IMR-90 (cell line): ENCODE measurements at places on chromosomes 6 and 20.
A peak's percentile ranks its signal among the peaks of the same experiment; 100 is the strongest.

GRCh38 chr6:11093376-11093625, 333 bp upstream of the SMIM13 start:
- no peak for DNase-seq

DNA sequence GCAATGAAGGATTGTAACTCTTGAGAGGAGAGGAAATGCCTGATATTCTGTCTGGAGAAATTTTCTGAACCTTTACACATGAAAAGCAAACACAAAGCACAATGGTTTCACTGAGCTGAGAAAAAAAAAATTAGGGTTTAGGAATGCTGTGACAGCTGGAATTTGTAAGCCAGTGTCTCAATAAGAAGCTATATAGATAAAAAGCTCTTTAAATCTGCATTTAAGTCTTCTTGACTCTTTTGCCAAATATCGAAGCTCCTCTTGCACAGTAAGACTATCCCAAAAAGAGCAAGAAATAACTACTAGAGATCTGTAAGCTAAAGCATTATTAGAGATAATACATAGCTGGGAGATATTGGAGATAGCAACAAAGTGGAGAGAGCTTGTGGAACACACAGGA, 1334.0 kb upstream of the CITED2 start:
- DNase-seq: no peak

DNA sequence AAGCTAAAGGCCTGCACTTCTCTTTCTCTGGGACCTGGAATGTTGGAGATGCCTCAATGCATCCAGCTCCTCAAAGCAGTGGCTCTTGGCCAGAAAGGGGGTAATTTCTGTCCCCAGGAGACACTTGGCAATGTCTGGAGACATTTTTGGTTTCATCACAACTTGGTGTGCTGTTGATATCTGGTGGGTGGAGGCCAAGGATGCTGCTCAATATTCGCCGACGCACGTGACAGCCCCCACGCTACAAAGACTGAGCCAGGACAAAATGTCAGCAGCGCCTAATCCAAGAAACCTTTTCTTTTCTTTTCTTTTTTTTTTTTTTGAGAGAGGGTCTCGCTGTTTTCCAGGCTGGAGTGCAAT, 79.8 kb downstream of the SULF2 start:
- no peak for DNase-seq

DNA sequence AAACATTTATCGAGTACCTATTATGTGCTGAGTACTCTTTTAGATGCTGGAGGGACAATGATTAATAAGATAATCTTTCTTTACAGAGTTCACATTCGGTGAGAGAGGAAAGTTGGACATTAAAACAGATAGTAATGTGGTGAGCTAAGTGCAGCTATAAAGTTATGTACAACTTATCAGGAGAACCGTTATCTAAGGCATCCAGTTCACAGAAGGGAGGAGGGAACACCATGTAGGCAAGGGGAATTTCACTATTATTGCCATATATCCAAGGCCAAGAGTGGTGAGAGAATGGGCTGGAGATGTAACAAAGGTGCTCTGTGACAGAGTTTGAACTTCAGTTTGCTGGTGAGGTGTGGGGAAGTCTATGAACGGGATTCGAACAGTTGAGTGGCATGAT, 105.8 kb downstream of the CARMIL1 start:
- peak; percentile 4 for DNase-seq

DNA sequence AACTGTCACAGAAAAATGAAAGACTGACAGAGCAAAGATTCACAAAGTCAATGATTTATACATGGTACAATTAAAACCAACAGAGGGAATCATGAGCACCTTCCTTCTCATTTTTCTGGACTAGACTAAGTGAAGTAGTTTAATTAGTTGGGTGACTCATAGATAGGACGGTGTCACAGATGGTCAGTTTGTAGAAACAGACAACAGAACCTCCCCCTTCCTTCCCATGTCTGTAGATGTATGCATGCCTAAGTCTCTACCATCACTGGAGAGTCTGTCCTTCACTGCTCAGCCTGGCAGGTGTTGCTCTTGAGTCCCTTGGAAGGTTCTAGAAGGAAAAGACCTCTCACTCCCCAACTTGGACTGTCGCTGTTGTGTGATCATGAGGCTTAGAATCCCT, 75.4 kb upstream of the EEF1E1 start:
- DNase-seq: peak; percentile 48

DNA sequence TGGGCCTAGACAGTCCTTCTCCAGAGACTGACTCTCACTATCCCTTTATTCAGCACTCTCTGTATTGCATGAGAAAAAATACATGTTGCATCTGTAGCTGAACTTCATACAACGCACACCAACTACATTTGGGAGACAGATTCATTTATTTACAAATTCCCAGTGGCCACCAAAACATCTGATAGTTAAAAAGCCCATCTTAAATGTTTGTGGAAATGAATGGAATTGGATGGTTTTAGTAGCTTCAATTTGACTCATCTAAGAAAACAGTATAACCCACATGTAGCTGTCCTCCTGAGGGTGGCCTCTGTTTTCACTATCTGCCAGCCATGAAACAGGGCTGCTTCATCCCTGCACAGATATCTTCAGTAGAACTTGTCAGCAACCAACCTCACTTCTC, 116.3 kb downstream of the PCSK2 start:
- DNase-seq: no peak

DNA sequence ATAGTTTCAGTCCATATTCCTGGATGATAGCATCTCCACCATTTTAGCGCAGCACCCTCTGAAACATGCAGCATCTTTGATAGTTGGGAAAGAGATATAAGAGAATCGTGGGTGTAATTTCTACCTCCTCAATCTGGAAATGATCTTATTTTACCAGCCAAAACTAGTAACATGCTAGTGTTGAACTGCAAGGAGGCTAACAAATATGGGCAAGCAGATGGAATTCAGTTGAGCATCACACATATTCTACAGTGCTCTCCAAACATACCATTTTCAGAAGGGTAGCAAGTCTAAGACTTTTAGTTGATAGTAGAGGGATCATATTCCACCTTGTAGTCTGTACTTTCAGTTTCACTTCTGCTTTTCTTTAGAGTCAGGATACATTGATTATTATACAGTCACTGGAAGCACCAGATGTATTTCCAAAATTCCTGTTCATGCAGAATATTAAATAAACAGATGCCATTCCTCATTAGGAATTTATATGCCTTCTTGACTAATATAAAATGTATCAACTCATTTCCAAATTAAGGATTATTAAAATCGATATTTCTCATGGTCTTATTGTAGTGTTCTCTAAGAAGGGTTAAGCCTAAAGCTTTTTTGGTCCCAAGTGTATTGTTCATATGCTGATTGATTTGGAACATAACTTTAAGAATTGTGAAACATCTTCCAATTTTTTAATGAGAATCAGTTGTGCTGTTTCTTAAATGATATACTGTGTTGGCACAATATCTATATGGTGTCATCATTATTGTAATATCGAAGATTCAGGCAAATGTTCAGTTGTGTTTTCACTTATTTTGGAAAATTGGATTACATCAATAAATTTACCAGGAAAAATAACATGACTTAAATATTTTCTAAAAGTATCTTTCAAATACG, 362.0 kb downstream of the CENPW start:
- DNase-seq: peak; percentile 28

DNA sequence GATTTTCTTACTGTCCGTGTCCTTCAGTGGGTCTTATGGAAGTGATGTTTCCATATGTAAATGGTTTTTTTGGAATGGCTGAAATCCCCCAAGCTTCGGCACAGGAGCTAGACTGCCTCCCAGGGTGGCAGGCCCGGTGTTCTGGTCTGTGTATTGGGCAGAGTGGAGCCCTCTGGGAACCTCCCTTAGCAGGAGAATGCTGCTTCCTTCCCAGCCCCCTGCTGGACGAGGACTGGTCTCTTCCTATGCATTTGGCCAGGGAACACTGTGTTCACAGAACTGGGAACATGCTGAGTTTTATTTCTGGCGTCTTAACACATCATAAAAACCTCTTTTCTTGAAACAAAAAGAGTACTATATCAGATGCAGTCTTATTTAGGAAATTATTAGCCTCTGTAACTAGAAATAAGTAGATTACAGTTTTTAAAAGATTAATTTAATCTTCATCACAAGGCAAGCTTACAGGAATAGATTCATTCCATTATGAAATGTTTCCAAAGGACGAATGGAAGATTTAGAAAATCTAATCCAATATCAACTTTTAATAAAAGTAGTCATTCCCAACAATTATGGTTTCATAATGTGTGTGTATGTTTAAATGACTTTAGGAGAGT, 56.6 kb downstream of the SYTL3 start:
- DNase-seq: peak; percentile 51

GRCh38 chr20:8155229-8155628, 23.2 kb downstream of the PLCB1 start:
- peak; percentile 71 for DNase-seq

DNA sequence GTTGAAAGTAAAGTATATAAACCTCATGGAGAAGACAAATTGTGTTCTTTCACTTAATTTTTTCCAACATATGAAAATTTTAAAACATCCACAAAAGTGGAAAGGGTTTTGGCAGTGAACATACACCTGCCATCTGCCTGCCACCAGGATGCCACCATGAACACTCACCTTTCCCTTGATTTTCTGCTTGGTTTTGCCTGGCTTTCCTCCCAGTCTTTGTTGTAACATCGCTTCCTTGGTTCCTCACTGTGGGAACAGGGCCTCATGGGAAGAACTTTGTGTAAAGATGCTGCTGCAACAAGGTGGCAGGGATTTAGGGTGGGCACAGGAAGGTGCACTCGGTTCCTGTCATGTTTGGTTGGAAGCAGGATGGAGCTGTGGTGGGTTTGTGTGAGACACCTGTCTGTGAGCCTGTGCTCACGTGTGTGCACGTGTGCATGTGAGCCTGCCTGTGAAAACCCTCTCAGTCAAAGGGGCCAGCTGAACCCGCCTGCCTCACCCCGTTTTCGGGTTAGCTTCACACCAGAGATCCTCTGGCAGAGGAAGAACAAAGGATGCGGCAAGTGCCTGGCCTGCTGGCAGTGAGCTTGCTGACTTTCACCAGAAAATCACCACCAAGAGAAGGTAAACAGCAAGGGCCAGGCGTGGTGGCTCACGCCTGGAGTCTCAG, 11.0 kb upstream of the RBM38 start:
- no peak for DNase-seq

GRCh38 chr6:35782424-35782823, 1.6 kb downstream of the CLPSL1 start:
- DNase-seq: no peak

GRCh38 chr20:18091623-18092022, 33.9 kb upstream of the OVOL2 start:
- DNase-seq: no peak

DNA sequence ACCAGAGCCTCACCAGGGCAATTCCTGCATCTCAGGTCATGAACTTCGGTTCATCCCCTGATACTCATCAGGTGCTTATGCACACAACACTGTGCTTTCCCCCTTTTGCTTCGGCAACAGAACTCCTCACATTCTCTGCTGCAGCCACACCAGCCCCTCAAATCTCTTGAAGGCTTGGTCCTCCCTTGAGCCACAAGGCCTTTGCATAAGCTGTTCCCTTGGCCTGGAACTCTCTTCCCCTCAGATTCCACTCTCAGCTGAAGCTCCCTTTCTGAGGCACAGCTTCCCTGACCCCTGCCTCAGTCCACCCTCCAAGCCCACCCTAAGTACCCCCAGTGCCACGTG, 76.4 kb downstream of the NOL4L start:
- no peak for DNase-seq

DNA sequence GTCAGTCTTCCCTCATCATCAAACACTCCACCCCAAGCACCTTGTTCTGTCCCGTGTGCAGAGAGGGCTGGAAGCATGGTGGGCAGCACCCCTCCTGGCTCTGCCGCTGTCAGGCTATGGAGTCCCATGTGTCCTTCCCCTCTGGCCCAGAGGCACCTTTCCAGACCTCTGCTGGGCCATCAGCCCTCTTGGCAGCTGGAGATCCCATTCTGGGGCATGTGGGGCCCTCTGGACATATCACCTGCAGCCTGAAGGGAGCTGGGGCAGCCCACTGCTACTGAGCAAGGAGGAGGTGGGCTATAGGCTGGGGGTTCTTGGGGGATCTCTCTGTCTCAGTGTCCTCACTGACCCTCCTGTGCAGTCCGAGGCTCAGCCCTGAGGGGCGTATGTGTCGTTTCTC, 42.2 kb downstream of the SUN5 start:
- no peak for DNase-seq

DNA sequence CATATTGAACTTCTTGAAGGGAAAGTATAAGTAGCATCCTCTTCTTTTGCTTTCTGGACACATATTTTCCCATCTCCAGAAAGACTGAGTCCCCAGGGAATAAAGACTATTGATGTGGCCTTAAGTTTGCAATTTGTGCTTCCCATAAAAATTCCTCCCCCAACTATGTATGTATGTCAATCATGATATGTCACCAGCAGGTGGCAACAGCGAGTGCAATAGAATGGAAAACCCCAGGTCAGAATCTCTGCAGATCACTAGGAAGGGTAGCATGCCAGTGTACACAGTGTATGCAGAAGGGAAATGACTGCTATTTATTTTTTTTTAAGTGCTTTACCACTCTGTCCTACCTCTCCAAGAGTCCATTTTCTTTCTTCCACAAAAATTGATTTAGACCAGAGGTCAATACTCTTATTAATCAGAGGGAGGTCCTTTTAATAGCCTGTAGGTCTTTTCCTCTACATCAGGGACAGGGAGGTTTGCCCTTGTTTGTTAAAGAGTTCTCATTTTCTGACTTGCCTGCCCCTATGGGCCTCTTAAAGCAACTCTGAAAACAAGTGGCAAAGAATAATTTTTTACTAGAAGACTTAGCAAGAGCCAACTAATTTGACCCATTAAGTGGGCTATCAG, 61.4 kb downstream of the BMP2 start:
- DNase-seq: peak; percentile 43

- DNase-seq: peak; percentile 28
These were observed 113.1 kb downstream of the C6orf58 start for GRCh38 chr6:127690092-127690491.

DNA sequence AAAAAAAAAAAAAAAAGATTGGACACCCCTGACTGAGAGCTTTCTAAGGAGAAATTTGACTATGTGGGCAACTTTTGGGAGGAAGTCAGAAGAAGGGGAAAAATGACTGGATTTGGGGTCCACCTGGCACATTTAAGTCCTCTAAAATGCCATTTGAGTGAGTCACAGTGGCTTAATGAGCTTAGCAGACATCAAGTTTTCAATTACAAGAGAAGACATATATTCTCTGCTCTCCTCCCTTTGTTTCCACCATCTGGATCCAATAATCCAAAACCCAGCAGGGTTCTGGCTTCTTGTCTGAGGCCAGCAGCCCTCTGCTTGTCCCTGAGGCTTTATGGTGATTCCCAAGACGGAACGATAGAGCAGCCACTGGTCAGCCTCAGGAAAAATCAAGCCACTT, 6.9 kb downstream of the PI3 start:
- DNase-seq: no peak
